Adipocyte (in vitro differentiated cells): ENCODE measurements at places on chromosomes 1 and 21.

- peak; percentile 58 for DNase-seq
These were observed 516 bp downstream of the PHLDA3 start for GRCh38 chr1:201468501-201468843.

GRCh38 chr1:29162476-29163138 lies 19.1 kb downstream of the SRSF4 start:
- DNase-seq: no peak

DNA sequence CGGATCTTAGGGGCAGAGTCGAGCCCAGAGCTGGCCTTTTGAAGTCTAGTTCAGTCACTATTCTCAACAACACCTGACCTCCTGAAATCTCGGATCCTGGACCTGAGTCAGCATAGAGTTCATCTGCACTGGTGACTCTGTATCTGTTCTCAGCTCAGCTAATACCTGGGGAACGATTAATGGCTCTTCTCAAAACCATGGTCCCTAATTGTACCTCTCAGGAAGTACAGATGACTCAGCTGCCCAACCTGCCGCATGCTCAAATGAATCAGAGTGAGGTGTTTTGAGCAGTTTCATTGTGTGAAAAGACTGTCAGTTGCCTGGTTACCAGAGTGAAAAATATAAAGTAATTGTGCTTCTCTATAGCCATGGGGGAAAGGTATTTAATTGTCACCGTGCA lies 89.2 kb downstream of the SLC35F3 start:
- DNase-seq: no peak

GRCh38 chr1:56297208-56297607 lies 282.2 kb downstream of the PLPP3 start:
- peak; percentile 40 for DNase-seq

DNA sequence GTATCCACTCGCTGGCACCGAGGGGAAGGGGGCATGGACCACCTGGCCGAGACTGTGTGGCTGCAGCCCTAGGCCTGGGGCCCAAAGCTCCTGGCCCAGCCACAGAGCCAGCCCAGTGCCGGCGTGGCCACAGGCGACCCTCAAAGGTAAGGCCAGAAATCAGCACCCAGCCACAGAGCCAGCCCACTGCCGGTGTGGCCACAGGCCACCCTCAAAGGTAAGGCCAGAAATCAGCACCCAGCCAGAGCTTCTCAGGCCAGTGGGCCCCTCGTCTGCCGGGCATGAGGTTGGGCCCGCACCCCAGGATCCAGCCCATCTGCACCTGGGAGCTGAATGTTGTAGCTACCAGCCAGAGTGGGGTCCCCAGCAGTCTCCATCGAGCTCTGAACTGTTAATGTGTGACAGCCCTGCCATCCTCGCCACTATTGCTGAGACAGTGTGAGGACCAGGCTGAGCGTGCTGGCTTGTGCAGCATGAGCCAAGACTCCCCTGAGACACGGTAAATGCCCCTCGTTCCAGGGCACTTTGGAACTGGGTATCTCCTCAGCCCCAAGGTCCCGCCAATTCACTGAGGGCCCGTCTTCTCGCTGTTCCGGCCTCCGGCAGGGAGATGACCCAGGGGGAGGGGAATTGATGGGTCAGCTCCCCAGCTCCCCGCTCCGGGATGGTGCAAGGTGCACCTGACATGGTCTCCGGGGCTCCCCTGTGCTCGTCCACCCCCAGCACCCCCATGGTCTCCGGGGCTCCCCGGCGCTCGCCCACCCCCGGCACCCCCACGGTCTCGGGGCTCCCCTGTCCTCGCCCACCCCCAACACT lies 4.7 kb upstream of the FTCD start:
- DNase-seq: no peak

GRCh38 chr1:25902462-25902861 lies 3.8 kb downstream of the STMN1 start:
- no peak for DNase-seq

DNA sequence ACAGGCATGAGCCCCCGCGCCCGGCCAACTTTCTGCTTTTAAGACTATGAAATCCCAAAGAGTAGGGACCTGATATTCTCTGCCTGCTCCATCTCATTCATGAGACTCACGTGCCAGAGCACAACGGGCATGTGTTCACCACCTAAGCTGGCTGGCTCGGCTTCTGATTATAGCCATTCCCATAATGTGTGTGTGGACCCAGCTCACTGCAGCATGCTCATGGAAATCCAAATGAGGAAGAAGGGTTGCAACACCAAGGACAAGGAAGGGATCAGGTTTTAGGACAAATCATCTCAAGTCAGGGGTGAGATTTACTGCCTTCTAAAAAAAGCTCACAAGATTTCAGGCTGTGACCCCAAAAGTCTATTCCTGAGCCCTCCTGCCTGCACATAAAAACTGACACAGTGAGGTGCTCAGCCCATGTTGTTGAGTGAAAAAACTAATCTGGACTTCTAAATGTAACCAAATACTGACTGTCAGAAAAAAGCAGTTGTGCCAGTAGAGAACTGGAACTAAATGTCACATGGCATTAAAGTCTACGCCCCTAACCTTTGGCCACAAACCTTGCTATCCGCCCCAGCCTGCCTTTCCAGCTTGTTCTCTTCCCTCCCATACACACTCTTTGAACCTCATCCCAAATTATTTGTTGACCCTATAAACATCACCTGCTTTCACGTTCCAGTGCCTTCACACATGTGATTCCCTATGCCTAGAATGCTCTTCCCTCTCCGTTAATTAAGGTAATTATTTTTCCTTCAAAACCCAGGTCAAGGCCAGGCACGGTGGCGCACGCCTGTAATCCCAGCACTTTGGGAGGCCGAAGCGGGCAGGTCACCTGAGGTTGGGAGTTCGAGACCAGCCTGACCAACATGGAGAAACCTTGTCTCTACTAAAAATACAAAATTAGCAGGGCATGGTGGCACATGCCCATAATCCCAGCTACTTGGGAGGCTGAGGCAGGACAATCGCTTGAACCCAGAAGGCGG lies 9.1 kb upstream of the COA7 start:
- DNase-seq: no peak

GRCh38 chr1:203673550-203674411 lies 47.1 kb downstream of the ATP2B4 start:
- peak; percentile 89 for DNase-seq

- no peak for DNase-seq
These were observed 128.3 kb downstream of the EDEM3 start for GRCh38 chr1:184626076-184627006.

DNA sequence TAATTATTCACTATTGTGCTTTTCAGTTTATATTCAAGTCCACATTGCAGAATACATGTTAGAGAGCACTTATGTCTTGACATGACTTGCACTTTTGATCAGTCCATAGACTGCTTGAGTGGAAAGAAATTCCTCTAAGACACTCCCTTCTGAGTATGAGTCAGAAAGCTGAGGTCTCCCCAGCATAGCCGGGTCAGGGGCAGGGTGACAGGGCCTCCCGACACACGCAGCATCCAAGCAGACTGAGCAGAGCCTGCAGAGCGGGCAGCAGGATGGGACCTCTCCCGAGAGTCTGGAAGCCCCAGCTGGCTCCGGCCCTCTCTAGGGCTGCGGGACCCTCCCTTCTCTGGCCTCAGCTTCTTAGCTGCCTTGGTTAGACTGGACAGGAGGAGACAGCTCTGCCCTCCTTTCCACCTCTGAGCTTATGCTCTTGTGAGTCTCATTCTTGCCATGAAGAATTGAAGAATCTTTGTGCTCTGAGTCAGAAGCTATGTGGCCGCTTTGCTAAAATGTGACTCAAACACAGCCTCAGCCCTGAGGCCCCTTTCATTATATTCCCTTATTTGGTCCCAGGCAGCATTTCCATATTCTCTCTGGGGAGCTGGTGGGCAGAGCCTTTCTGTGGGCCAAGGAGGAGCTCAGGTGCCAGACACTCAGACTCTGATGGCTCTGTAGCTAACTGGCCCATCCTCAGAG lies 11.2 kb upstream of the CAPN2 start:
- peak; percentile 96 for DNase-seq

- DNase-seq: no peak
These were observed 7.1 kb downstream of the MYBPHL start for GRCh38 chr1:109299558-109300343.

DNA sequence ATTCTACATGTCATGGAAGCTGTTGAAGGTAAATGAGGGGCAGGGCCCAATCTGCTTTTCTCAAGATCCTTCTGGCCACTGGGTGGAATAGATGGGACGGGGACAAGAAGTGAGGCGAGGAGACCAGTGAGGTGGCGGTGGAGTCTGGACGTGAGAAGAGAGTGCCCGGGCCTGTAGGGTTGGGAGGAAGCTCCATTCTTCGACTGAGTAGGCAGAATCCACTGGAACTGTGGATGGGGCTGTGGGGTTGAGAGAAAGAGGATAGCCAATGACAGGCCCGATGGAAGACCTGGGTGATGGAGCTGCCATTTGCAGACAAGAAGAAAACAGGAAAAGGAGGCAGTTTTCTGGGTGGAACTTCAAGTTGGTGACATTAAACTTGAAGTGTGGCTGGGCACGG lies 10.3 kb downstream of the SLC1A7 start:
- no peak for DNase-seq

DNA sequence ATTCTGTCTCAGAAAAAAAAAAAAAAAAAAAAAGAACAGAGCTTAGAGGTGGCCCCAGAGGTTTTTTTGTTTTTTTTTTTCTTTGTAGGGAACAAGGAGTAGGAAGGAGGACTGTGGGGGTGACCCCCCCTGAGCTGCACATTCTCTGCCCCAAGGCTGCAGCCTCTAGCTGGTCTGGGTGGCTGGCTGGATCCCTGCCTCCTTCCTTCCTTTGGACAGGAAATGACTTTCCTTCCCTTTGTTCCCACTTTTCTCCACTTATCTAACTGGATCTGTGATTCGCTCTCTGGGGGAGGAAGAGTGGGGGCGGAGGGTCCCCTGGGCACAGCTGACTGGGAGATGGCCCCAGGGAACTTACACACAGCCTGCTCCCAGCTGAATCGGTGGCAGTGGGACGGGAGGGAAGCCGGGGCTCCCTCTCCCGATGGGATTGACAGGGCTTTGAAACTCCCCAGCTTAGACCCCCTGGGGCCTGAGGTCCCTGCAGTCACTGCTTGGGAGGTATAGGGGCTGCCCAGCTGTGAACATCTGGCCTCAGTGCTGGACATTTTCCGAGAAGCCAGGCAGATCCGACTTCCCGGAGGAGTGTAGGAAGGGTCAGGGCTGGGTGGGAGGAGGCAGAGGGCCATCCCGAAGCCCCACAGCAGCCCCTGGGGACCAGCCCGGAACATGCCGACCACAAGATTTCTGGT lies 2.1 kb downstream of the FBLIM1 start:
- peak; percentile 73 for DNase-seq

GRCh38 chr1:108043707-108044106 lies 78.7 kb upstream of the VAV3 start:
- DNase-seq: no peak

DNA sequence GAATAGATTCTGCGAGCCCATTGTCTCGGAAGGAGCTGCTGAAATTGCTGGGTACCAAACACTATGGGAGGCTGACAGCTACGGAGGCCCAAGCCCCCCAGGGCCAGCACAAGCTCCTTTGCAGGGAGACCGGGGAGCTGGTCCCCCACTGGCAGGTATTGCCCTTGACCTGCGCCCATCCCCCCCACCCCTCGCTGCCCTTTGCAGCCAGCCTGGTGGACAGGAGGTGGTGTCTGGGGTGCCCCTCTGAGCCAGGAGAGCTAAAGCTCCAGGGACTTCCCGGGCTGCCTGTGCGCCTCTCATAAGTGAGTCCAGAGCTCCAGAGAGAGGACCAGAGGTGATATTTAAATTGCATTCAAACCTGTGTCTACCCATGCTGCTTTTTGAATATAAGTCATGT lies 5.4 kb downstream of the SERTAD4 start:
- DNase-seq: no peak

DNA sequence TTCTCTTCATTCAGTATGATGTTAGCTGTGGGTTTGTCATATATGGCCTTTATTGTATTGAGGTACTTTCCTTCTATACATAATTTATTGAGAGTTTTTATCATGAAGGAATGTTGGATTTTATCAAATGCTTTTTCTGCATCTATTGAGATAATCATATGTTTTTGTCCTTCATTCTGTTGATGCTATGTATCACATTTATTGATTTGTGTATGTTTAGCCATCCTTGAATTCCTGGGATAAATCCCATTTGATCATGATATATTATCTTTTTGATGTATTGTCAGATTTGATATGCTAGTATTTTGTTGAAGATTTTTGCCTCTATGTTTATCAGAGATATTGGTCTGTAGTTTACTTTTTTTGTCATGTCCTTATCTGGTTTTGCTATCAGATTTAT lies 20.9 kb upstream of the GPR161 start:
- DNase-seq: no peak

DNA sequence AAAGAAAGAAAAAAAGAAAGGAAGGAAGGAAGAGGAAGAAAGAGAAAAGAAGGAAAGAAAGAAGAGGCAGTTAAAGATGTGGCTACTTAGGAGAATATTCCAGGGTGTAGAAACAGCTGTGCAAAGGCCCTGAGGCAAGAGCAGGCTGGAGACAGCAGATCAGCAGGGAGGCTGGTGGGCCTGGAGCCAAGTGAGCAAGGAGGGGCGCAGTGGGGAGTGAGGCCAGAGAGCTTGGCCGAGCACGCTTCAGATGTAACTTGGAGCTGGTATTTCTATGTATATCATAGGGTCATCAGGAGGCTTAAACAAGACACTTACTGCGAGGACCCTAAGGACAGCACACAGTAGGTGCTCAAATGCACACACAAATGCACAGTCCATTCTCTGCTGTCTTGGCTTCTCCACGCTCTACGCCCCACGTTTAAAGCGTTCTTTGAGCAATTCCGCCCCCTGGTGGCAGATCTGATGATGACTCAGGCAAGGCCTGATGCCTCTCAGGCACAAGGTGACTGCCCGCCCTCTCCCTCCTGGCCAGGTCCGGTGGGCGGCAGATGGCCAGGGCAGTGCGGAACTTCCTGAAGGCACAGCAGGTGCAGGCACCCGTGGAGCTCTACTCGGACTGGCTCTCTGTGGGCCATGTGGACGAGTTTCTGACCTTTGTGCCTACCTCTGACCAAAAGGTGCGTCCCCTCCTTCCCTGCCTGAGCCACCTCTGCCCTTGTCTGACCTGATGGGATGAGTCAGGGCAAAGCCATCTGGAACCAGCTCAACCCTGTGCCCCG lies 11.9 kb upstream of the PADI3 start:
- DNase-seq: peak; percentile 96

DNA sequence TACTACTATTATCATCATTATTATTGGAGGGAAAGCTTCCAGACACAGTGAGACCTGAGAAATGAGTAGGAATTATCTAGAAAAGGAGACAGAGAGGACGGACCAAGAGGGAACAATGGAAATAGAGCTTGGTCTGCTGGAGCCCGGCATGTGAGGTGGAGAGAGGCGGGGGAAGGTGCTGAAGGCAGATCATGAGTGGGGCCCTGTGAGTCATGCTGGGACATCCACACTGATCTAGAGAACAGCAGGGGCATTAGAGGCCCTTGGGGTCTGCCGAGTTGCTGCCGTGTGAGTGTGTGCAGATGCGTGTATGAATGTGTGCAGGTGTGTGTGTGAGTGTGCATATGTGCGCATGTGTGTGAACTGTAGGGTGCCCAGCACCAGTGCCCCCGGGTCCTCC lies 65.7 kb downstream of the TMCO4 start:
- no peak for DNase-seq
